NCI-H187 (cell line): ENCODE measurements at places on chromosomes 6 and 20.

- DNase-seq: peak; percentile 2
Observed at GRCh38 chr6:82363428-82364086, at the start of gene TPBG. Gene TPBG, plus strand, starts transcription at chr6:82363817. Its CDS starts 1,145 bp downstream, at chr6:82364962.

- no peak for DNase-seq
Observed at GRCh38 chr20:15523400-15523799, 1049.8 kb downstream of the KIF16B start.

DNA sequence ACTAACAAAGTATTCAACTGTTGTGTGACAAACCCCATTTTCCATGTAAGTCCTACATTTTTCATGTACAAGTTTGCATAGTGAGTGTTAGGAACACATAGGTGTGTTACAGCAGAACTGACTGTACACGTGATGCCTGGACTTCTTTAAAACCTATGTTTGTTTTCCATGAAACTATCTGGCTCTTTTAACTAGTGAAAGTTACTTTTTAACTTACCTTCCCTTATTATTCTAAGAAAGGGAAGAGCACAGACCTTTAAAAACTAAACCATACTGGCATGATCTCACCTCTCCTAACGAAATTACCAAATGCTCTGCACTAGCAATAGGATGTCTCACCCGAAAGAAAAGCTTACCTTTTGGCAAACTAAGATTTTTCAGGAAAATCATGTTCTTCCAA is 87.8 kb downstream of the CENPW start:
- no peak for DNase-seq

- DNase-seq: no peak
Observed at GRCh38 chr6:43911354-43912115, 141.5 kb downstream of the VEGFA start.

- DNase-seq: no peak
Observed at GRCh38 chr6:76057469-76057868, 15.0 kb downstream of the IMPG1 start.

DNA sequence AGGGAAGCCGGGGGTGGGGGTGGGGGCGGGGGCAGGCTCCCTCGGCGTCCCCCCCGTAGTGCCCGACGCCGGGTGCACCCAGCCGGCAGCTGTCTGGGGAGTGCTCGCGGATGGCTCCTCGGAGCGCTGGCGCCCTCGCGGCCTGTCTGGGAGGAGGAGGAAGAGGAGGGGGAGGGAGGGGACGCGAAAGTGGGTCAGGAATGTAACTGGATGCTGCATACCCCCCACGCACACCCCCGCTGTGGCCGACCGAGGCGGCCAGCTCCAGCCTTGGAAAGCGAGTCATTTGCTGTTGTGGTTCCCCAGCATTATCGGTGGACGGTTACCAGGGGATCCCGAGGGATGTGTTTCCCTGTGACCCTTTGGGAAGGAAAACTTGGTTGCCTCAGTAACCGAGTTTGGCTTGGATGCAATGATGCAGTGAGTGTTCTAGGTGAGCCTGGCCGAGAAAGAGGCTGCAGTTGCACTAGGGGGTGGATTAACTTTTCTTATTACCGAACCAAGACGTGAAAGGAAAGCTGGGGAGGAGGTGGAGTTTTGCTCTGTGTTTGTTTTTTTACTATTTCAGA is 55.2 kb upstream of the RREB1 start:
- DNase-seq: no peak

- no peak for DNase-seq
Observed at GRCh38 chr6:67683960-67684359, 951.1 kb upstream of the ADGRB3 start.

GRCh38 chr20:45082468-45082867 is 18.5 kb downstream of the KCNS1 start:
- DNase-seq: no peak

DNA sequence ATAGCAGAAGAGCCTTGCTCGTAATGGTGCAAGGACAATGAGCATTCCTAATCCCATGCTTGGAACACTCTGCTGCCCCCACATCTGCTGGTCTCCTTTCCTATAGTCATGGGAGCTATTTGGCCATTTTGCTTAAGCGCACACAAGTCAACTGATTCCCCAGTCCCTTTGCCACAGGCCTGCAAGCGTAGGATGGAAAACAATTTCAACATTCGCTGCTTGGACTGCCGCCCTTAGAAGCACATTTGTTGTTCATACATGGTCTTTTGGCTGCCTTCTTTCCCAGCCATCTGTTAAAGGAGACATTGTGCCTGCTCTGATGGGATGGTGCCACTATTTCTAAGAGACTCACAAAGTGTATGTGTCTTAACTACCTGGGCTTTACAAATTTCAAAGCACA is 96.9 kb downstream of the RFX6 start:
- no peak for DNase-seq

GRCh38 chr6:53014063-53014462 is 19.0 kb upstream of the GSTA4 start:
- no peak for DNase-seq

DNA sequence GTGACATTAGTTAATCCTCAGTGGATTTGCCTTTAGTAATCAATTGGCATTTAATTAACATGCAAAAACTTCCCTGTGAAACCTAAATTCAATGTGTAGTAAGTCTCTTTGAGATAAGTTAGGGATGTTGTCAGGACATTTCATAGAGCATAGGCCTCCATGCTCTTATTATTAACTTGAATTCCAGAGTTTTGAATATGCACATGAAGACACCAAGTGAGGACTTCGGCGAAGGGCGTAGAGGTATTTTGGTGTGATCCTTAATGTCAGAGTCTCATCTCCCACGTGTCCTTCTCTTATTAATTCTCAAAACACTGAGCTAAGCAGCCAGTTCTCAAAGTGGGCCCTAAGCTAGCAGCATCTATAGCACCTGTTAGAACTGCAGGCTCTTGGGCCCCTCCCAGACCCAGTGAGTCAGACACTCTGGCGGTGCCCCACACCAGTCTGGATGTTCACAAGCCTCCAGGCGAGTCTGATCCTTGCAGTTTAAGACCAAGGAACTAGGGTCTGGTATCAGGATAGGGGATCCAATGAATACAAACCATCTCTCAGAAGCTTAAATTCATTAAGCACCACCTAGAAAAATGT is 292.1 kb downstream of the QKI start:
- DNase-seq: no peak

- no peak for DNase-seq
Observed at GRCh38 chr6:83722876-83723275, 14.0 kb upstream of the SNAP91 start.

DNA sequence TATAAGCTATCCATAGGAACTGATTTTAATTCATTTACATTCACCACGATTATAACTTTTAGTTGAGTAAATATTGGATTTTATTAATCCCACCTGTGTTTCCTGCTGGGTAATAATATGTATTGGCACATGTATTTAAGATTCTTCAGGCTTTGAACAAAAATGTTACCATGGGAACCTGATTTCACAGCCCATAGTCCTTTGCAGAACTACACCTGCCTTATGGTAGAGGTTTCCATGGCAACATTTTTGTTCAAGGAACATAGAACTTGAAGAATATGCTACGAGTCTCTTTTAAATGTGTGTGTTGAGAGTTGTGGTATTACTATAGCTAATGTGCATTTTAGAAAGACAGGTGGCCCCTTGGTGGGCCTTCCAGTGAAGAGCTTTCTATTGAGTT is 317.4 kb downstream of the SAMD5 start:
- no peak for DNase-seq

DNA sequence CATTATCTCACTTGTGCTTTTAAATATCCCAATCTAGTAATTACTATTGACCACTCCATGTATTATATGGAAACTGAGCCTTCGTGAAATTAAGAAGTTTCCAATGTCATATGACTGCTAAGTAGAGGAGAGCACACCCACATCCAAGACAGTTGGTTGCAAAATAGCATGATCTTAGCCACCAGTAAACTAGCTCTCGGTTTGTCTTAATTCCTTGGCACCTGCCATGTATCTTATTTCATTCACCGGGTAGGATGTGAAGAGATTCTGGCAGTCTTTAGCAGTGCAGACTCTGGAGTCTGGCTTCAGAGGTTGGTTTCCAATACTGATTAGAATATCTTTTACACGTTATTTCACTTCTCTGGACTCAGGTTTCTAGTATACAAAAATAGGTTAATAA is 270.3 kb downstream of the LAMA2 start:
- DNase-seq: no peak

DNA sequence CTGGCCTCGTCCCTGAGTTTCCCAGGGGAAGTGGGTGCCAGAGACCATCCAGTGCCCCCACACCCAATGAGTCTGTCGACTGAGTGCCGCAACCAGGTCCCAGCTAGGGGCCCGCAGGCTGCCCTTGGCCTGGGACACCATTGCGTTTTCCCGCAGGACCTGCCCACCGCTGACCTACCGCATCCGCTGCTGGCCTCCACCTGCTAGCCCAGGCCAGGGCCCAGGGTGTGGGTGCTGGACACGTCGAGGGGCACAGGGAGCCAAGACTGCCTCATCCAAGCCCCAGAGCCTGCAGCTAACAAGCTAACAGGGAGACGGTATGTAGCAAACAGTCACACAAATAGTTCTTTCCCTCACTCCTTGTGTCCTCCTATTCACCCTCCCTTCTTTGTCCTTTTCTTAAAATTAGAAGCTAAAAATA is 97.7 kb downstream of the TMEM242 start:
- no peak for DNase-seq

GRCh38 chr6:149230712-149231460 is 86.6 kb upstream of the TAB2 start:
- DNase-seq: no peak

GRCh38 chr20:19427913-19428312 is 215.5 kb downstream of the SLC24A3 start:
- no peak for DNase-seq

DNA sequence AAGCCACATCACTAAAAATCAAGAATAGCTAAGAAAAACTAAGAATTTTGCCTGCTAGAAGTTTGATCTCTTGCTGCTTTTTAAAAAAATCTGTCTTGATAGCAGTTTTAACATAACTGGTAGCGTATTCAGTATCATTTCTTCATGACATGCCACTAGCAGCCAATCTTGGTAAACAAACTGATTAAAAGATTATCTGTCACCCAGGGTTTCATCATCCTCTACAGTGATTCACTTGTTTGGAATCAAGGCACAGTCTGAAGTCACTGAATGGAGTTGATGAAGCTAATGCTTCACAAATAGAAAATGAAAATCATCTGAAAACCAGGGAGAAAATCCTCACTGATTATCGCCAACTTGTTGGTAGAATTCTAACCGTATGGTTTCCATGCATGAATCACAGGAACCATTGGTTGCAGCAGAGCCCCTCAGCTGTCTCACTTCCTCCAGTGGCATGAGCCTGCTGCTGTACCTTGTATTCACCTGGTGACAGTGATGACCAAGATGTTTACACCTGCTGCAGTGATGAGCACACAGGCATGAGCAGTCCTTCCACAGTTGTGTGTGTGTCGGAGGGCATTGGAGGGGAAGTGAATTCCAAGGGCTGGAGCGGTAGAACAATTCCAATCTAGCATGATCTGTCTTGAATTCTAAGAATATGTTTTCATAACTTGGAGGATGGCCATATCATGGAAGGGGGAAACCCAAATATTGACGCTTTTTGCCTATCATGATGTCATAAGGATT is 275.0 kb downstream of the KHDC1L start:
- no peak for DNase-seq

- no peak for DNase-seq
Observed at GRCh38 chr20:62955519-62956386, 3.2 kb downstream of the SLC17A9 start.

DNA sequence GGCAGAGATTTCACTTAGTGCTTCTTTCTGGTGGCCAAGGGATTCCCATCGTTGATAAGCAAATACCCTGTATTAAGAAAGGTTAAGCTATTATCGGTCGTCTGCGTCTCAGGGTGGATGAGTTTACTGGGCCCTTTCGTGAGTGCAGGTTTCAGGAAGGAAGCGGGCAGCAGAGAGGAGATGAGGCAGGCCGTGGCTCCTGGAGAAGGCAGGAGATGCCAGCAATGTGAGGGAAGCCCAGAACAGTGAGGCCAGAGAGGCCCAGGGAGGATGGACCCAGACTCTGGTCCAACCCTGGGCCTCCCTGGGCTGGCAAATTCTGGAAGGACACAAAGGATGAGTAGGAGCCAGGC is 11.2 kb downstream of the TFEB start:
- no peak for DNase-seq

GRCh38 chr20:63247671-63248228 is 6.5 kb downstream of the NKAIN4 start:
- no peak for DNase-seq

- DNase-seq: no peak
Observed at GRCh38 chr6:158125271-158125670, 42.8 kb downstream of the SERAC1 start.

GRCh38 chr6:101150226-101150625 is 243.3 kb upstream of the GRIK2 start:
- no peak for DNase-seq
